ENCODE measurements at places on chromosomes 5 and 9.

- DNase-seq, result no peak
Measured at GRCh38 chr9:95522871-95523370, 6.2 kb upstream of the PTCH1 start.

- no peak for DNase-seq
Measured at GRCh38 chr9:108197008-108197365, 658.8 kb downstream of the ACTL7B start.

GRCh38 chr5:66877843-66878242, 281.6 kb downstream of the MAST4 start:
- DNase-seq, result no peak

DNA sequence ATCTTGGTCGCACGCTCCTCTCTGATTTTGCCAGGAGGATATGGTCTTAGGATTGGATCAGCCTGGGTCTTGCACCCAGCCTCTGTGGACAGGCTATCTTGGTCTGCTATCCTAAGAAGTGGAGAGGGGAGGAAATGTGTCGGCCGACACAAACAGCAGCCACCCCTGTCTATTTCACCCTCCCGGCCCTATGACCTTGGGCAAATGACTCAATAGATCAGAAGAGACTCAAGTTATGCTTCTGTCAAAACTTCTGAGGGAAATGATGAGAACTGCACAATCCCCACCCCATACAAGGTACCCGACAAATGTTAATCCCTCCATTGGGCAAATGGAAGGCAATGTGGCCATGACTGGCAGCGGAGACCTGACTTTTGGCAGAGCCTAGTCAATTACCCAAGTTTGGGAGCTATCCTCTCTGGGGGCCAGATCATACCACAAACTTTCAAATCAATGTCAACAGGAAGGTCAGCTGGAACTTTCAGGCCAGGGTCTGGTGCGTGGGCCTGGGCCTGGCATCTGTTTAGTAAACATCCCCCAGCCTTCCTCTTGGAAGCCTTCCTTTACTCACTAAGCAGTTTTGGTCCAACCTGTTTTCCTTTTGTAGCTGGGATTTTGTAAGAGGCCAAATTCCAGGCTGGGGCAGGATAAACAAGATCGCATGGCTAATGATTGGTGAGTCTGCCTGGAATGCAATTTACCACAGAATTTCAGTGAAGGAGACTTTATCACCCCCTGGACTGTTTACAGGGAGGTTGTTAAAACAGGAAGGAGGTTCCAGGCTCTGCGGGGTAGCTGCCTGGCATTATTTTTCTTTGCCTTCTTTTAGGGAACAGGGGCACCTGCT, 64.2 kb upstream of the CPEB4 start:
- DNase-seq, result no peak

GRCh38 chr9:76092572-76092971, 202.1 kb downstream of the PCSK5 start:
- DNase-seq, result no peak

- no peak for DNase-seq
Measured at GRCh38 chr5:141298376-141298775, 5.5 kb downstream of the SLC25A2 start.

GRCh38 chr5:13731121-13731628, 213.3 kb downstream of the DNAH5 start:
- no peak for DNase-seq

DNA sequence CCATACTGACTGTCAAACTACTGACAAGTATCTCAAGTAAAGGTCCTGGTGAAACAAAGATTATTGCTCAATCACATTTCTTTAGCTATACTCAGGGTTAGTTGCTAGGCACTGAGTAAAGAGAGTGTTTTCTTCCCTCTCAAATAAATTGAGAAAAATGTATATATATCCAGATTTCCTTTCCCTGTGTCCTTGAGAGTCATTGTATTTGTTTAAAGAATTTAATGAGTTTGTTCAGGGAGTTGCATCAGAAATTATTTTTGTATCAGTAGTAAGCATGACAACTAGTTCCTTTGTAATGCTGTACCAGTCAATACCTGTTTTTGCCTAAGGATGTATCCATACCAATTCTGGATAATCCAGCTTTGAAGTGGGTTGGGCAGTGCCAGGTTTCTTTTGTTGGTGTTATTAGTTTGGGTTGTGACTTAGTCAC, 3.2 kb upstream of the ANKHD1 start:
- DNase-seq, result no peak

GRCh38 chr5:90898326-90899013, 339.9 kb downstream of the ADGRV1 start:
- no peak for DNase-seq

All from NCI-H524 (cell line).